ENCODE measurements at places on chromosomes 7 and 10.
A peak's percentile ranks its signal among the peaks of the same experiment; 100 is the strongest.

GRCh38 chr7:80414331-80414730, 97.5 kb downstream of the GNAT3 start:
- DNase-seq: no peak

- DNase-seq: no peak
Measured at GRCh38 chr10:133526957-133527588, at the start of gene CYP2E1. CYP2E1 (plus strand) TSS chr10:133527363; CDS start chr10:133527396, 33 bp downstream.

GRCh38 chr10:96691761-96692160, 28.6 kb downstream of the PIK3AP1 start:
- no peak for DNase-seq

DNA sequence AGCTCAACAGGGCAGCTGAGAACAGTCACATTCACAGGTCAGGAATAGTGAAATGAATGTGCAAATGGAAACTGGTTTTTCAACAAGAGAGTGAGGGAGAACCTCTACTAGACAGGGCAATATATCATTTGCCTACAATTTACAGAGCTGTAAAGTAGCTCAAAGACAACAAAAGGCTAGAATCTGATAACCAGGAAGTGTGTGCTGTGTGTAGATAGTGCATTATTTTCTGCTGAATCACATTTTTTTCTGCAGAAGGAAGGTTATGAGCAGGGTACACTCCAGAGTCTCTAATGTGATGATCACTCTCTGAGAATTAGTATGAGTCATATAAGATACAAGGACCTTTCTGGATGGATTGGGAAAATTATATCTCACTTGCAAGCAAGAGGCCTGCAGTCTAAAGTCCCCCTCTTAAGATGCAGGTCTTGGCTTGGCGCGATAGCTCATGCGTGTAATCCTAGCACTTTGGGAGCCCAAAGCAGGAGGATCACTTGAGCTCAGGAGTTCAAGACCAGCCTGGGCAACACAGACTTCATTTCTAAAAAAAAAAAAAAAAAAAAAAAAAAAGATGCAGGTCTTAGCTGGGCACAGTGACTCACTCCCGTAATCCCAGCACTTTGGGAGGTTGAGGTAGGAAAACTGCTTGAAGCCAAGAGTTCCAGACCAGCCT, 59.9 kb upstream of the COBL start:
- no peak for DNase-seq

DNA sequence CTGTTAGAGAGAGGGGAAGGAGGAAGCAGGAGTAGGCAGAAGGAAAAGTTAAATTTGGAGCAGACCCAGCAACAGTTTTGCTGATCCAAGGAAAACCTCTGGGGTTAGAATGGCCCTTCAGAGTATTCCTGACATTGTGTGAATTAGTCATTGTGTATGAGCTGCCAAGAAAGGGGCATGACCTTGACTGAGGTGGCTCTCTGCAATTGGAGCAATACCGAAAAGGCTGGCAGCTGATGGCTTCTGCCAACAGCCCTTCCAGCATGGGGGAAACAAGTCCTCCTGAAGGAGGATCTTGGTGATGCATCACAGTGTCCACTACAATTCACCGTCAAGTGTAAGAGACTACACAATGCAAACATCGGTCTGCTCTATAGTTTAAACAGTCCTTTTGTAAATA, 20.6 kb upstream of the WASL start:
- DNase-seq: no peak

DNA sequence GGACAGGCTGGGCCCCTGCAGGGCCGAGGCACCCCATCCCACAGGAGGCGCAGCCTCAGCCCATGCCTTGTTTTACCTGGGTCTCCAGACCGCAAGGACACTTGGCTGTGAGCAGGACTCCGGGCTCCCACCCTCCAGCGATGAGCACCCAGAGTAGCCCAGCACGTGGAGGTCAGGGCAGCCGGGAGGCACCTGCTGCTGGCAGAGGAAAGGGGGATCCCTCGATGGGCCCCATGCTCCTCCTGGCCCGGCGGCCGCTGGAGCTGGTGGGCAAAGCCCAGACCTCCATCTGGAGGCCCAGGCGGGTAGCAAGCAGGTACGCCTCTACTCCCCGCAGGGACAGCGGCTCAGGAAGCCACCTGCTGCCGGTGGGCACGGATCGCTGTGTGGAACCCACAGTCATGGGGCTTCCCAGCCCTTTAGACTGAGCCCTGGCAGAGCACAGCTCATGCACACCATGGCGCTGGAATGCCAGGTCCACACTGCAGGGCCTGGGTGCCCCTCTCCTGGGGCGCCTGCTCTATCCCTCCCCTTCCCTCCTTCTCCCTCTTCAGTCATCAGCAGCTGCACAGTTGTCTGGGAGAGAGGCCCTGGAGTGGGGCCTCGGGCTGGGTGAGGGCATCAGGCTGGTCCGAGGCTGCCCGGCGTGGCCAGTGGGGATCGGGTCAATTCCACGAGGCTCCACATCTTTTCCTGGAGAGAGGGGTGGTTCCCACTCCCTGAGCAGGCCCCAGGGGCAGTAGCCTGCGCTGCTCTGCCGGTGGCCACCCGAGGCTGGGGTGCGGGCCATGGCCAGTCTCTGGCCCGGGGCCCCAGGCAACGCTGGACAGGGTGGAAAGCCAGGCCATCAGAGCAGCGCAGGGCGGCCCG, 65.7 kb downstream of the PWWP2B start:
- no peak for DNase-seq

DNA sequence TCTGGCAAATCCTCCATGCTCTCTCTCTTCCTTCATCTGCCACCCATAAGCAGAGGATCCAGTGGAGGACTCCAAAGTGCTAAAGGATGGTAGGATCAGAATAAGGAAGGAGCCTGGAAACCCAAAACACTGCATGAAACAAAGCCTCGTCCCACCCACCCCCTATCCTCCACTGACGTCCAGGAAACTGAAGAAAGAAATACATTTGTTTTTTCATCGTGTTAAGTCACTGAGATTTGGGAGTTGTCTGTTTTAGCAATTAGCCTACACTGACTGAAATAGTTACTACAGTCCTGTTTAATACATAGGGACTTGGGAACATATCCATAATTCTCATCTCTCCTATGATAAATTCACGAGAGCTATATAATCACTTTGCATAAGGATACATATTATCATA, 14.8 kb downstream of the ANXA7 start:
- DNase-seq: no peak

DNA sequence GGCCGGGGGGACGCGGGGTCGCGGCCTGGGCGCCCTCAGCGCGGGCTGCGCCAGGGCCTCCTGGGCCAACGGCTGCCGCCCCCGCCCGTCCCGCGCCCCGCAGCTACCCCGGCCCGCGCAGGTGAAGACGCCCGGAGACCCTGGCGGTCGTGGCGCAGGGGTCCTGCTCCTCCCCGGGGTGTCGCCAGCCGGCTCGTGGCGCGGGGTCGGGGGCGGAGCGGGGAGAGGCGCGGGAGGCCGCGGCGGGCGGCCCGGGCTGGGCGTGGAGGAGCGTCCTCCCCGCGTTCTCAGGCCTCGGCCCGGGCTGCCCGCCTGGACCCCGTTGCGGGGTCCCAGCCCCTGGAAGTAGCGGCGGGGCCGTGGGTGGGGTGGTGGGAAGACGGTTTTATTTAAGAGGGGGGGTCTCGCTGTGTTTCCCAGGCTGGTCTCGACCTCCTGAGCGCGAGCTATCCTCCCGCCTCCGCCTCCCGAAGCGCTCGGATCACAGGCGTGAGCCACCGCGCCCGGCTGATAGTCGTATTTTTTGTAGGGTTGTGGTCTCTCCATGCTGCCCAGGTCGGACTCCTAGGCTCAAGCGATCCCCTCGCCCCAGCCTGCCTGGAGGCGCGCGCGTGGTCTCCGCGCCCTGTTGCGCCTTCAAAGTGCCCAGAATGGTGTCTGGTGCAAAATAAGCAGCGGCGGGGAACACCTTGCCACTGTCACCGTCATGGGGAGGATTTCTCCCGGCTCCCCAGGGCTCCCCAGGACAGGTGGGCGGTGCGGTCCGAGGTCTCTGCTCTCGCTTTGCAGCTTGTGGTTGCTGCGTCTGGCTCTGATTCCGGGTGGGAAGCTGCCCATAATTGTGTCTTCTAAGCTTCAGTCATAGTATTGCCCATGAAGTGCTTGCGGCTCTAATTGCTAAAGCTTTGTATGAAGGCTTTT, 15.3 kb upstream of the SUN1 start:
- DNase-seq: no peak

GRCh38 chr7:45922810-45923209, 1.7 kb upstream of the IGFBP3 start:
- DNase-seq: no peak

DNA sequence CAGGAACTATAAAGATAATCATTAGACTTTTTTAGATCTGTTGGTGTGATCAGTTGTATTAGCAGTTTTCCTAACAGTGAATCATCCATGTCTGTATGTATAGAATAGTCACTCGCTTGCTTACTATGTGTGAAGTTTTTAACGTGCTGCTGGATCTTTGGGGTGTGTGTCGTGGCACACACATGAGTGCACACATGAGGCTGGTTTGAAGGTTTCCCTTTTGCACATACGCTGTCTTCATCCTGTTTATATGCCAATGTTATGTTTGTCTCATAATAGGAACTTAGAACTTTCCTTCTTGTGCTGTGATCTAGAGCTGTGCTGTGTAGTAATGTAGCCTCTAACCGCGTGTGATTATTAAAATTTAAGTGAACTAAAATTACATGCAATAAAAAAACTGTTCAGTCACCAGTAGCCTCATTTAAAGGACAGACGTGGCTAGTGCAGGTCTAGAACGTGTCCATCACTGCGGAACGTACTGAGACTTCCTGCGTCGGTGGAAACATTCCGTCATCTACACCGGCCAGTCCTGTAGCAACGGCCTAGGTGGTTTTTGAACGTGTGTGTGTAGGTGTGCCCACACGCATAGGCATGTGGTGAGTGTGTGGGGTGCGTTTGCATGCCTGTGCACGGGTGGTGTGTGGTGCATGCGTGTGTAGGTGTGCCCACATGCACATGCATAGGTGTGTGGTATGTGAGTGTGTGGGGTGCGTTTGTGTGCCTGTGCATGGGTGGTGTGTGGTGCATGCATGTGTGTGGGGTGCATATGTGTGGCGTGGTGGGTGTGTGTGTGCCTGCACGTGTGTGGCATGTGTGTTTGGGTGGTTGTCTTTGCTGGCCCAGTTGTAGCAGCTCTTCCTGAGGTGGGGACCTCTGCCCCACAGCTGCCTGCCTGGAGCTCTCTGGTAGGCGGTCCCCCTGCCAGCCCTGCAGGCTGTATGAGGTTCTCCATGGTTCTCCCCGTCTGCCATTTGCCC, 56.6 kb downstream of the INPP5A start:
- DNase-seq: no peak

- DNase-seq: no peak
Measured at GRCh38 chr7:99108613-99109012, 35.3 kb downstream of the SMURF1 start.

GRCh38 chr10:2978111-2978510, 89.2 kb upstream of the PFKP start:
- peak; percentile 46 for DNase-seq

DNA sequence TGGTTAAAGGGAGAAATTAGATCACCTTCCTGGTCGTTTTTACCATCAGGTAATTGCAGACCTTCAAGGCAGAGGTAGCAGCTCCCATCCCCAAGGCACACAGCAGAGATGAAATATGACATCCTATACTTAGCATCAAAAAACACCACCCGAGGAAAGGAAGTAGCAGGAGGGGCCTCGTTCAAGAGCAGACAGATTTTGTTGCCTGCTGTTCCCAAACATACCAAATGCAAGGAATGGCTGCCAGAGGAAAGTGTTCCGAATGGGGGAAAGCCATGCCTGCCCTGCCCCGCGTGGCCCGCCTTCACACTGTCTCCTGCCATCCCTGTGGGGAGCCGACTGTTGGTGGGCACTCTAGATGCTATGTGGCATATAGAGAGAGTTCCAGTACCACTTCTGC, 18.0 kb downstream of the FKBP6 start:
- DNase-seq: no peak

- no peak for DNase-seq
Measured at GRCh38 chr7:28407651-28408050, 4.7 kb upstream of the CREB5 start.

- DNase-seq: no peak
Measured at GRCh38 chr10:30897547-30897946, 134.1 kb downstream of the ZNF438 start.

DNA sequence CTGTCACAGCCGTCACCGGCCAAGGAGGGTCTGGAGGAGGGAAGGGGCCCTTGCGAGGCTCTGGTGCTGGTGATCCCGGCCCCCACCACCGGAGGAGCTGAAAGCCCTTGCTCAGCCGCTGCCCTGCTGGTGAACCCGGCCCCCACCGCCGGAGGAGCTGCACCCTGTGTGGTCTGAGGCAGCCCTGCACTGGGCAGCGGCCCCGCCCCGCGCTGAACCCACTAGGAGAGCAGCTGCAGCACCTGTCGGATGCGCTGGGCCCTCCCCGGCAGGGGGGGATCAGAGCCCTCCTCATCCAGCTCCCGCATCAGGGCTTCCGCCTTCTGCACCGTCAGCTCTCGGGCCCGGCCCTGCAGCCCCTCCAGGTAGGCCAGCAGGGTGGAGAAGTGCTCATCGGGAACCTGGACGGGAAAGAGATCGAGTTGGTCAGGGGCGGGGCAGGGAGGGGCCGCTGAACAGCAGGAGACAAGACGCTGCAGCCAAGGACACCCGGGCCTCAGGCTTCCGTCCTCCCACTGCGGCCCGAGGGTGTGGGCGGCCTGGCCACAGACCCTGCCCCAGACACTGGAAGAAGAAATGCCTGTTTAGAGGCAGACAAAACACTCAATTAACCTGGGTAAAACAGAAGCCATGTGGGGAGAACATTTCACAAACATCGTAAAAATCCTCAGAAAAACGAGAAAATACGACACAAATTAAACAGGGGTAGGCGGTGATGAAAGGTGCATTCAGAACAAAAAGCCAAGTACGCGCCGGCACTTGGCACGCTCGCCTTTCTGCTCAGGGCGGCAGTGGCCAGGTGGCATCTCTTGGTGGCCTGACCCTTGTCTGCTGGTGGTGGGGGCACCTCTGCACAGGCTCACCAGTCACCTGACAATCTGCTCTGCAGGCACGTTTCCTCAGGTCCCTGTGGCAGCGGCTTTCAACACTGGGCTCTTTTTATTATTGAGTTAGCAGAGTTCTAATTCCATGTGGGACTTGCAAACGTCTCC, 14.7 kb downstream of the CYP2W1 start:
- no peak for DNase-seq

DNA sequence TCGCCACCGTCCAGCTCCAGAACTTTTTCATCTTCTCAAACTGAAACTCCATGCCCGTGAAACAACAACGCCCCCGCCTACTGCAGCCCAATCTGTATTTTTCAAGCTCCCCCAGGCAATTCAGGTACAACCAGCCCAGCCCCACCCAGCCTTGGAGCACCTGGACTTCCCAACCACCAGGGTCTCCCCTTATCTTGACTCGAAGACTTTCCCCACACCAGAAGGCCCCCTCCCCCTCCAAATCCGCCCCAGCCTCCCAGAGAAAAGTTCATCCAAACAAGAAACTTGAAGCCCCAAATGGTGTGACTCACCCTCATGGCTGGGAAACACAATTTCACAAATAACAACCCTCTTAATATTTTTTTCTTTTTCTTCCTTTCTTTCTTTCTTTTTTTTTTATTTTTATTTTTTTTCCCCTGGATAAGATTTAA, 10.6 kb downstream of the ZCCHC24 start:
- no peak for DNase-seq

- no peak for DNase-seq
Measured at GRCh38 chr10:100696477-100696901, 48.9 kb upstream of the PAX2 start.
